ENCODE measurements at places on chromosomes 11 and 22. TPM values are rescaled to one million over a fixed set of nuclear protein-coding genes. Genes with fewer than 3 reads are reported as not detected.

Gene HYLS1
- 2.2 TPM for total RNA-seq

Gene CCDC87
- total RNA-seq = 2.7 TPM

Gene MLC1
- 0.27 TPM for total RNA-seq

GRCh38 chr11:14373941-14374646 lies 15.1 kb upstream of the RRAS2 start:
- no peak for DNase-seq

Gene SLN
- total RNA-seq = 2.1 TPM

Gene MUC6
- not detected for total RNA-seq

- no peak for DNase-seq
These were observed 89.1 kb downstream of the RPS6KA4 start for GRCh38 chr11:64447831-64448598.

GRCh38 chr11:13292970-13293369 lies 15.4 kb downstream of the BMAL1 start:
- no peak for DNase-seq

GRCh38 chr11:35873721-35874120 lies 70.1 kb upstream of the LDLRAD3 start:
- DNase-seq = no peak

- DNase-seq = no peak
These were observed 35.3 kb downstream of the IL18 start for GRCh38 chr11:112128483-112129121.

Gene CD44
- total RNA-seq = 41.3 TPM

- no peak for DNase-seq
These were observed 10.5 kb downstream of the COA4 start for GRCh38 chr11:73866095-73866579.

DNA sequence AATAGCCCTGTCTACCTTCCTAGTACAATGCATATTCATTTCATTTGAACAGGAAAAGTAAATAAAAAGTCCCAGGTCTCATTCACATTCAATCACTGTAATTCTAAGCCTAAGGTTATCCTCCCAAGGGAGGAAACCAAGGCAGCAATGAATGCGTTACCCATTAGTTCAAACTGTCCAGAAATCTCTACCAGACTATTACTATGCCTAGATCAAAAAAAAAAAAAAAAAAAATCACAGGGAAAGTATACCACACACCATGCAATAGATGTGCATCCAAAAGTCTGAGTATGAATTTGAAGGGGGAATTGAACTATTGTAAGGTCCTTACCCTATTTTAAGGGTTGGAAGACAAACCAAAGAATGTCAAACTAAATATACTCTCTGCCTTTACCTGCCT lies 598.0 kb upstream of the API5 start:
- no peak for DNase-seq

- DNase-seq = no peak
These were observed 41.0 kb upstream of the XKR3 start for GRCh38 chr22:16866167-16866566.

DNA sequence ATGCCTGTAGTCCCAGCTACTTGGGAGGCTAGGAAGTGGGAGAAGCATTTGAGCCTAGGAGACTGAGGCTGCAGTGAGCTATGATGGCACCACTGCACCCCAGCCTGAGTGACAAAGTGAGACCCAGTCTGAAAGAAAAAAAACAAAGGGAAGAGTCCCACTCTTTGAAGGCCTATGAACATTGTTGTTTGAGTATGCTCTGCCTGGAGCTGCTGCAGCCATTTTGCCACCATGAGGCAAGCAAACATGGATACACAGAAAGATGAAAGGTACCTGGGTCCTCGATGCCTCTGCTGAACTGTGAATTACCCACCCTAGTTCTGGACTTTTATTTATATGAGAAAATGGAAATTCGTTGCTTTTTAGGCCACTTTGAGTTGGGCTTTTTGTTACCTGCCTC lies 19.7 kb upstream of the TSPAN18 start:
- DNase-seq = no peak

Gene NXPE2
- 0.18 TPM for total RNA-seq

DNA sequence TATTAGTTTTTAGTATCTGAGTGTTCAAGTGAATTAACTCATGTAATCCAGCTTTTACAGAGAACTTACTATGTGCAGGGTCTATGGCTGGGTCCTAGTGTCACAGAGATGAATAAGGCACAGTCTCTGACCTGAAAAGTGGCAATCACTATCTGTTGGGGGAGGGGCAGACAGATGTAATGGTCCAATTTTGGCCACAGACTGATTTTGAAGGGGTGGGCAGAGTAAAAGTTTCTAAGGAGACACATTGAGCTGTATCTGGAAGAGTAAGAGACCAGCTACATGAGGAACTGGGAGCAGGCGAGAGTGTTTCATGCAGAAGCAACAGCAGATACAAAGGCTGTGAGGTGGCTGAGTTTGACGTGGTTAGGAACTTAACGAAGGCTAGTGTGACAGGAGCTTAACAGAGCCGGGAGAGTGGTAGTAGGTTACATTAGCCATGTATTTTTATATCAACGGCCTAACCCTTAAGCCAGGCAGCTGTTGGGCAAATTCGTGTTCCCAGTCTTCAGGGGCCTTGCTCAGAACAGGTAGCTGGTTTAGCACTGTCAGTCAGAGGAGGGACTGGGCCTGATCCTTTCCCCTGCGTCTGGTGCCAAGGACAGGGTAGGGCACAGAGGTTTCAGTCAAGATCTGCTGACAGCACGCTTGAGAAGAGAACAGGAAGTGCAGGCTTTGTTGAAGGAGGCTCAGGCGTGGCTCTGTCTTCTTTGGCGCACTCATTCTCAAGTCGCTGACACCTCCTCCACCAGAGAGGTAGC lies 1.4 kb upstream of the STIM1 start:
- DNase-seq = no peak

- no peak for DNase-seq
These were observed 183.6 kb downstream of the IGLL1 start for GRCh38 chr22:23396362-23397007.

Gene CACNA1I
- total RNA-seq = 0.24 TPM

Gene CAVIN3
- 71.8 TPM for total RNA-seq

DNA sequence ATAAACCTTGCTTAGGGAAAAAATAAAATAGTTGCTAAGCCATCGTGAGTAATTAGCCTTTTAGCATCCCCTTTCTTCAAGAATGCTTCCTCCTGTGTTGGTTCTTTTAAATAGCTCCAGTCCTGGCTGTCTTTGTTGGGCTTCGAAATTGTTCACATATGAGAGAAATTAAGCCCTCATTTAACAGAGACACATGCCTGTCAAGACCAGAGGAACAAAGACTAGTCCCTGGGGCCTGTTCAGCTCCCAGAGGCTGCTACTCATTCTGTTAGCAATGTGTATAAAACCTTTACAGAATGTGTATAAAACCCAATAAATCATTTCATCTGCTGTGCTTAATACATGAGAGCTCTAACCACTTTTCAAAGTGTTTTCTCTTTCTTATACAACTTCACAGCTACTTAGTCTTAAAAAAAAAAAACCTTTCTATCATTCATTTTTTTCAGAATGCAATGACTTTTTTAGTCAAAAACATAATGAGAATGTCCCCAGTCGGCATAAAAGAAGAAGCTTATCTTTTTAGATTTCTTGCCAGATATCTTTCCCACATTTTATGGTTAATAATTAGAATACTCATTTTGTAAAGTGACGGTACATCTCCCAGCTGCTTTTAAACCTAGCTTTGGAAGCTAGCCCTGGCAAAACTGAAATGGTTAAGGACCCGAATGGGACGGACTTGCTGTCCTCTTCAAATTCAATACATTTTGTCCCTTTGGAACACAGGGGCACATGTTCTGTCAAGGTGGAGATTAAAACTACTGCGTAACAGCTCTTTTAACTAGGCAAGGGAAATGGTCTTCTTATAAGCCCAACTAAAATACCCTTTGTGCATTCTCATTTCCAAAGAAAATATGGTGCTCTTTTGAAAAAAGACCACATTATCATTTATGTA lies 186.1 kb downstream of the SOX6 start:
- DNase-seq = no peak

- DNase-seq = no peak
These were observed 6.2 kb upstream of the HBD start for GRCh38 chr11:5240458-5240857.

DNA sequence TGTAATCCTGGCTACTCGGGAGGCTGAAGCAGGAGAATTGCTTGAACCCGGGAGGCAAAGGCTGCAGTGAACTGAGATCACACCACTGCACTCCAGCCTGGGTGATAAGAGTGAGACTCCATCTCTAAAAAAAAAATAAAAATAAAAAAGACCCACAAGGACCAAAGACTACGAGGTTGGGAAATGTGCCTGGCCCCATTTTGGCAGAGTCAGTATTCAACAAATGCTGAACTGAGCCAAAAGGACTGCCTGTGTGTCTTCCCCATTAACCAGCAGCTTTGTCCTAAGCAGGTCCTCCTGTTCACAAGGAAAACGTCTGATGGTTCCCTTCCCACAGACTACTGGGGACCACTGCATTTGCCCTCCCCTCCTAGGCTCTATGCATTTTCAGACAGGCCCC lies 27.6 kb downstream of the ADORA2A start:
- DNase-seq = no peak

Gene CXCR5
- total RNA-seq = not detected

- no peak for DNase-seq
These were observed 89.4 kb upstream of the VPREB1 start for GRCh38 chr22:22155146-22155545.

DNA sequence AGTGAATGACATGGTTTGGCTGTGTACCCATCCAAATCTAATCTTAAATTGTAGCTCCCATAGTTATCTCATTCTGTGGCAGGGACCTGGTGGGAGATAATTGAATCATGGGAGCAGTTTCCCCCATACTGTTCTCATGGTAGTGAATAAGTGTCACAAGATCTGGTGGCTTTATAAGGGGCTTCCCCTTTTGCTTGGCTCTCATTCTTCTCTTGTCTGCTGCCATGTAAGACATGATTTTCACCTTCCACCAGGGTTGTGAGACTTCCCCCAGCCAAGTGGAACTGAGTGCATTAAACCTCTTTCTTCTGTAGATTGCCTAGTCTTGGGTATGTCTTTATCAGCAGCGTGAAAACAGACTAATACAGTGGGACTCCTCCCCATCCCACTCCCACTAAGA lies 11.1 kb downstream of the OR5A2 start:
- no peak for DNase-seq

DNA sequence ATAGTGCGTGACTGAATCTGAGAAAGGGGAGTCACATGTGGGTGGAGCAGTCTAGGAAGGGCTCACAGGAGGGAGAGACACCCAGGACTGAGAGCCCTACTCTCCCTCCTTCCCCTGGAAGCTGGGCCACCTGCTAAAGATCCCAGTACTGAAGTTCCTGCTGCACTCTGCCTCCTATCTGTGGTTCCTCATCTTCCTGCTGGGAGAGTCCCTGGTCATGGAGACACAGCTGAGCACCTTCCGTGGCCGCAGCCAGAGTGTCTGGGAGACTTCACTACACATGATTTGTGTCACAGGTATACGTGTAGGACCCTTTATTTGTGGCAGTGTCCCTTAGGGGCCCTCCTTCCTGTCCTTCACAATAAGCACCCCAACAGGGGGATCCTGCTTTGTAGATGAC lies 19.3 kb downstream of the ART5 start:
- no peak for DNase-seq

- DNase-seq = no peak
These were observed 29.2 kb downstream of the CERK start for GRCh38 chr22:46708766-46709330.

Gene SHANK2
- total RNA-seq = 0.83 TPM

- DNase-seq = peak; percentile 21
These were observed 7.6 kb upstream of the FTH1 start for GRCh38 chr11:61974766-61975631.

DNA sequence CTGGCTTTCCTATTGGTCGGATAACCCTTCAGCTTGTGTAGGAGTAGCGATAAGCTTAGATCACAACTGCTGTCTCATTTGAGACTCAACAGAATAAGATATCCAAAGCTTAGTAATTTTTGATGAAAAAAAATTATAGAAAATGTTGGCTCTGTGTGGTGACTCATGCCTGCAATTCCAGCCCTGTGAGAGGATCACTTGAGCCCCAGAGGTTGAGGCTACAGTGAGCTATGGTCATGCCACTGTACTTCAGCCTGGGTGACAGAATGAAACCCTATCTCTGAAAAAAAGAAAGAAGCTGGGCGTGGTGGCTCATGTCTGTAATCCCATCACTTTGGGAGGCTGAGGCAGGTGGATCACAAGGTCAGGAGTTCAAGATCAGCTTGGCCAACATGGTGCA lies 55.6 kb upstream of the RRM1 start:
- DNase-seq = no peak

Gene MAJIN
- total RNA-seq = not detected

- no peak for DNase-seq
These were observed 36.1 kb downstream of the NEU3 start for GRCh38 chr11:75024764-75025211.

Gene PRR33
- total RNA-seq = not detected

DNA sequence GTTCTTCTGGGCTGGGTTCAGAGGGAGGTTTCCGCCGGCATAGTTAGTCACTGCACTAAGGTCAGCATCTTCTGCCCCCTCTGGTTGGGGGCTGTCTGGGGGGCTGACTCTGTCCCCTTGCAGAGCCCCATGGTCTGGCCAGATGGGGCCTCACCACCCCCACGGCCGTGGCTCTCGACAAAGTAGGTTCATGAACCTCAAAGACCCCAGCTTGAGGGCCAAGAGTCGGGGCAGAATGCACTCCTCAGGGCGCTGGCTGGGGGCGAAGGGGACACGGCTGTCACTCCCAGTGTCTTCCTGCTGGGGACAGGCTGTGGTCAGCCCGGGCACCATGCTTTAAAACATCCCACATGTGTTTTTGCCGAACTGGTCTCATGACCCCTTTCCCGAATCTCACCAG lies 20.8 kb downstream of the ANO1 start:
- no peak for DNase-seq
